ENCODE measurements at places on chromosomes 12 and 14.

DNA sequence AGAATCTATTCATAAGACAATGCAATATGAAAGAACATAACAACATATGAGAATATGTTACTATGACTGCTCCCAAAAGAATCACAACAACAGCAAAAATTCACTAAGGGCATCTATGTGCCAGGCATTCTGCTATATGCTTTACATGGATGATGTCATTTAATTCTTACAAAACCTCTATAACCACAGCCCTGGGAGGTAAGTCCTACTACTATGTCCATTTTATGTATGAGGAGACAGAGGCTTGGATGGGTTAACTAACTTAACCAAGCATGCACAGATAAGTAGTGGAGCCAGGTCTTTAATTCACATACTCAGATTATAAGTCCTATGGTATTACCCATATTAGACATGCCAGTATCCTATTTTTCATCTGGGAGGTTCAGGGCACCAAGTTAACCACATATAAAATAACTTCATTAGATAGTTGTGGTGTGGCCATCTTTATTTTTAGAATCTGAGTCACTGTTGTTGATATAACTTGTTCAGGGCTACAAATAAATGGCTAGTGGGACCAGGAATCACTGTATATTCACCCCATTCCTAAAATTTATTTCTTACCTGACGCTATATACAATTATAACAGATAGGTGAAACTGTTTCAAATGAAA is 33.2 kb upstream of the RAD51AP1 start:
- no peak for DNase-seq

GRCh38 chr14:50726372-50727107 is 58.4 kb upstream of the SAV1 start:
- no peak for DNase-seq

GRCh38 chr12:98373025-98373554 is 142.3 kb upstream of the TMPO start:
- DNase-seq: no peak

DNA sequence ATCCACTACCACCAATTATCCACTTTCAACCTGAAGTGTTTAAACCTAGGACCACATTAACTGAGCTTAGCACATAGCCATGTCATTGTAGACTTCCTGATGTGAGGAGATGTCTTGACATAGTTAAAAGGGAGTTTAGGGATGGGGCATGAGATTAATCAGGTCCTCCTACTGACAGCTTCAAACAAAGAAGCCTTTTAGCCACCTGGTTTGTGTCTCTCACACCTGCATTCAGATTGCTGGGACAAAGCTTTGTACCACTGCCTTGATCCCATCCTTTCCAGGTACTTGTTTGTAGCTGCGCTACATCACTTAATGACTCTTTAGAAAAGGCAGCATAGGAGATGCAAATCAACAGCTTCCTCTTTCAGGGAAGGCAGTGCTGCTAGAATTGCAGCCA is 340.7 kb upstream of the DDHD1 start:
- no peak for DNase-seq

DNA sequence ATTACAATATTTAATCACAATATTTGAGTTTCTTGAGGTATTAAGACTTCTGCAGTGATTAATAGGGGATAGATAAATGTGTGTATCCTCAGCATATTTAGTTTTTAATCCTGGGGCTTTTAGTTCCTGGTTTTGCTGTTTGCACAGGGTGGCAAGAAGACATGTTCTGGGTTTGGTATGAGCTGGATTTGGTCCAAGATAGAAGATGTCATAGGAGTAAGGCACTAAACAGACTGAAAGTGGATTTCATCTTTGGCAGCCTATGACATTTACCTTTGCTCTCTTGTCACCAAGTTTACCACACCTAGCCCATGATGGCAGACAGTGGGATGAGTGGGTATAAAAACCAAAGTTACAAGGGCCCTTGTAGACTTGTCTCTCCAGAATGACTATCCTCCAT is 168.2 kb downstream of the LRRK2 start:
- no peak for DNase-seq

- DNase-seq: no peak
Observed at GRCh38 chr12:95982602-95983001, 13.5 kb downstream of the HAL start.

GRCh38 chr12:50248883-50249282 is 34.4 kb downstream of the LIMA1 start:
- DNase-seq: no peak

DNA sequence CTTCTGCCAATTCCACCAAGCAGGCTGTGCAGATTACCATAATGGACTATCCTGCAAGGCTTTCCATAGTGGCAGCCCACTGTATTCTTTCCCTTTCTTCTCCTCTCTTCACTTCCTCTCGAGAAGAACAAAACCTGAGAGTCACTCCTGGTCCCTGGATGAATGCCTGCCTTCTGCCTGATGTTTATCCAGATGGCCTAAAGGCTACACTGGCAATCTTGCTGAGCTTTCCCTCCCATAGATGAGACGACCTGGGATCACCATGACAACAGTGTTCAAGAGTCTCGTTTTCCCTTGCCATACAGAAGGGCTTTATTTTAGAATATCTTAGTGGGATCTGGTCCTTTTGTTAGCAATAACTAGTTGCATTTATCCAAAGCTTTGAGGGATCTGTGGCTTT is 142.3 kb downstream of the RTN1 start:
- DNase-seq: no peak

DNA sequence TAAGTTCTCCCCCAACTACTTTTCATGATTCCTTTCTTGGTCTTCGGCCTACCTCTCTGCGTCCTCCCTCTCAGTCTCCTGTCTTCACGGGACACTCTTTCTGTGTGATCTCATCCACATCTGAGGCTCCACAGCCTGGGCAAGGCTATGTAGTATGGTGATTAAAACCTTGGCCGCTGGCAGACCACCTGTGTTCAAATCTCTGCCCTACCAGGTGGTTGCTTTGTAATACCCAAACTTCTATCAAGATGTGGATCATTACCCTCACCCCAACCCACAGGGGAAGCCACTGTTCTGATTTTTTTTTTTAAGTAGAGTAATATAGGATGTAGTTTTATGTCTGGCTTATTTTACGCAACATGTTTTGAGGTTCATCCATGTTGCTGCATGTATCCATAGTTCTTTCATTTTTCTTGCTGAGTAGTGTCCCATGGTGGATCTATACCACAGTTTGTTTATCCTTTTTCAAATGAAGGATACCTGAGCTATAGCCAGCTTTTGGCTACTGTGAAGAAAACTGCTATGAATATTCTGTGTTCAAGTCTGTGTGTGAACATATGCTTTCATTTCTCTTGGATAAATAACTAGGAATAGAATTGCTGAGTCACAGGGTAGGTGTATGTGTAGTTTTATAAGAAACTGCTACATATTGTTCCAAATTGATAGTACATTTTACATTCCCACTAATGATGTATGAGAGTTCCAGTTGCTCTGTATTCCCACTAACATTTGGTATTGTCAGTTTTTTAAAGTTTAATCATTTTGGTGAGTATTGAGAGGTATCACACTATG is 8.3 kb upstream of the STAT6 start:
- DNase-seq: no peak

GRCh38 chr12:12439636-12440035 is 82.8 kb downstream of the BORCS5 start:
- no peak for DNase-seq

DNA sequence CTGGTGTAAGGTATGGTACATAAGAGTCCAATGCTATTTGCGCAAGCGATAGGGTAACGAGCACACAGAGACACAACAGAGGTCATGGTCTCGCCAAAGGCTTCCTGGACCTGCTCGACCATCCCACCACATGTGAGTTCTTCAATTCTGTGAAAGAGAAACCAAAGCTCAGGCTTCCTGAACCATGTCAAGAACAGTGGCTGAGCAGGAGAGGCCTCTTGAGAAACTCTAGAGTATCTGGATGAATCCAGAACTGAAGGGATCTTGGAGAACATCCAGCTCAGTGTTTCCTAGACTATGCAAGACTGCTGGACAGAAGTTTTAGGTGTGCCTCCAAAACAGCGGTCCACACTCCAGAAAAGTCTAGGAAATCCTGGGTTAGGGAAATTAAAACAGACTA is 114.5 kb downstream of the TRAFD1 start:
- no peak for DNase-seq

GRCh38 chr12:132456944-132457495 is 32.9 kb upstream of the FBRSL1 start:
- no peak for DNase-seq

DNA sequence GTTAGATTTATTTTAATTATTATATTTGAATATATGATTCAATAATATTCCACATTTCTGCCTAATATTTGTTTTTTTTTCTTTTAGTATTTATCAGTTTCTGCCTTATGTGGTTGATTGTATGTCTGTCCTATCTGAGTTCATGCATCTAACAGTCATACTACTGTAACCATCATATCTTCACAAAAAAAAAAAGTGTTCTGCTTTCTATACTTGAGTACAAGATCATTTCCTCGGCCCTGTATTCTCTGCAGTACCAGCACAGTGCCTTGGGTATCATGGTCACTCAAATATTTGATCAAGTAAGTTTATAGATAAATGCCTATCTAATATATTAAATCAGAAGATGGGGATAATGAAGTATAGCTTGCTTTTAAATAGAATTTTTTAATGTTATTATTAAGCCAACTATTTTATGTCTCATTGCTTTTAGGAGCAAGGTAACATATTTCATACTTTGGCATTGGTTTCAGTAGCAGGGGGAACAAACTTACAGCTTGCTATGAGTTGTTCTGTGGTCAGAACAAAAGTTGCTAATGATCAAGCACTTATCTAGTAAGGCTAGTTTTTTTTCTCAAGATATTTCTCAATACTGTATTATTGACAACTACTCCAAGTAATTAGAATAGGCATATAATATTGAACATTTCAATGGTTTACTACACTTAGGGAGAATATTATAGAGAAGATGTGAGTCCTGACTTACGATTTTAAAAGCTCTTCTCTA is 290.5 kb upstream of the FBXO33 start:
- no peak for DNase-seq

DNA sequence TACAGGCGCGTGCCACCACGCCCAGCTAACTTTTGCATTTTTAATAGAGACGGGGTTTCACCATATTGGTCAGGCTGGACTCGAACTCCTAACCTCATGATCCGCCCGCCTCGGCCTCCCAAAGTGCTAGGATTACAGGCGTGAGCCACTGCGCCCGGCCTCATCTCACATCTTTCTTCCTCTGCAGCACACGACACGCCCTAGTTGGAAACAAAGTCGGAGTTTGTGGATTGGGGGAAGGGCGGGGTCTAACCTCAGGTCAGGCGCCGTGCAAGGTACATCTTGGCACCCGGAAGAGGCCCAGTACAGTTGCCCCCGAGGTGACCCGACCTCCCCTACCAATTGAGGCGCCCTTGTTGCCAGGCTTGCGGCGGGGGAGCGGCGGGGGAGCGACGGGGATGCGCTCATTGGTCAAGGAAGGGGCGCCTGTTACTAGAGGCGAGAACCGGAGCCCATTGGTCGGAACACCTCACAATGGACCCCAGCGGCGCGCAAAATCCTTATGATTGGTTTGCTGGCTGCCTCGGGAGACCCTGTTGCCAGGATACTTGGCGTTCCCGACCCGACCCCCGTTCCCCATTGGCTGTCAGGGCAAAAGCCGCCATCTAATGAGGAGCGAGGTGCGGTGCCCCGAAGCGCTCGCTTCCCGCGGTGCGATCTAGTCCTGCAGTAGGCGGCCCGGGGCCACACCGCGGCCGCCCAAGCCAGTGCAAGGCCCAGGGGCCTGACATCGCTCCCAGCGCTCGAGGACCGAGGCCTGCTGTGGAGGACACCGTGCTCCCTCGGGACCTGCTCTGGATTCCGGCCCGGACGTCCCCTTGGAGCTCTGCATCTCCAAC is at the start of gene REC8:
REC8 (plus strand) TSS at position 659 of the 839 bp plus-strand sequence. CDS start 473 bp downstream, outside the sequence.
- no peak for DNase-seq

- no peak for DNase-seq
Observed at GRCh38 chr12:47752121-47752520, 6.6 kb downstream of the RAPGEF3 start.

- DNase-seq: no peak
Observed at GRCh38 chr12:86710109-86710508, 453.9 kb upstream of the MGAT4C start.

DNA sequence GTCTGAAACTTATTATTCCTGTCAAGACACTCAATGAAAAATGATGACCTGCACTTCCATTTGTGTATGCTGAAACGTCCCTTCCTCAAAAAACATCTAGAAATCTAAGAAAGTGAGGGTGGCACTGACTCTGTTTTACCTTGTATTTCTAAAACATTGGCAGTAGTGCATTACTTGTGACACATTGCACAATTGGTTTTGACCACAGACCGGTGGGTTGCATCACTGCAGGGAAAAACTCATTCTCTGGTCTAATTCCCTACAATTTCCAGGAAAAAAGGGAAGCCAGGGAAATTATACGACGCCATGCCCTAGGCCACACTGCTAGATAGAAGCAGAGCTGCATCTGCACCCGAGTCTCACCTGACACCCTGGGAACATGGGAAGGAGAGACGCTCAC is 156.7 kb downstream of the NTF3 start:
- no peak for DNase-seq

DNA sequence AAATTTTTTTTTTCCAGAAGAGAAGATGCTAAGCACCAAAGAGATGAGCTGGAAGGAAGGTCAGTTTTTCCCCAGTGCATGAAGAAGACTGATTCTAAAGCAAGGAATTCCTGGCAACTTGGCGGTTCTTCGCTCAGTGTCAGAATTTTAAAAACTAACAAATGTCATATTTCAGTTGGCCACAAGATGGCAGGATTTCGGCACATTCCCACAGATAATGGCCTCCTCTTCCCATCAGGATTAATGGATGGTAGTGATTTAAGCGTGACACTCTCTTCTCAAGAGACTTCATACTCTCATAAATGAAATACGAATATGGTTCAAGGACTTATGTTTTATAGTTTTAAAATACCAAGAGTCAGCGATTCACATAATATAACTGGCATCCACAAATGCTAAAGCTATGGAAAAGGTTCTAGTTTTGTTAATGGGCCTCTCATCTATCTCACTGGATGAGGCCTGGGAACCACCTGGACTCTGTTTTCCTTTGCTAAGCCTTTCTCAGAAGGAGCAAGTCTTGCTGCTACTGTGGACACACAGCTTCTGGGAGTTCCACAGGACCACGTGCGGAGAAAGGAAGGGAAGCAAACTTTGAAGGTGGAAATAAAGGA is 46.1 kb upstream of the PTPRO start:
- no peak for DNase-seq

GRCh38 chr14:64612971-64613666 is 63.4 kb downstream of the PPP1R36 start:
- DNase-seq: no peak

DNA sequence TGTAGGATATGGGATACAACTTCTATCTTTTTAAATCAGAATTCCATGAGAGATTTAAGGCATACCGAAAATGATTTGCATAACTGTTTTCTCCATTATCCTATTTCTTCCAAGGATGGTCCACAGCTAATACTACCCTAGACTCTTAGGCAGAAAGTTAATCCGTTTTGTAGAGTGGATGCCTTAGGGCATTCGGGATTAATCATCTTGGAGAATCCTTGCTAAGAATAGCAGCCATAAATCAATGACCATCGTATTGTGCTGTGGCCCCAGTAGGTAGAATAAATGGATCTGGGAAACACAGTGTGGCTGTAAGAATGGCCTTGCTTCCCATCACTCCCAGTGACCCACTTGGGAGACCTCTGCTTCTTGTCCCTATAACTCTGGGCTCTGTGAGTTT is 99.6 kb downstream of the SSPN start:
- no peak for DNase-seq

All from cortex of kidney (tissue), 1 donor.